Muscle of leg (tissue), 16 donors: ENCODE measurements at places on chromosomes 7 and 10. TPM values are rescaled to one million over a fixed set of nuclear protein-coding genes. Genes with fewer than 3 reads are reported as not detected.

DNA sequence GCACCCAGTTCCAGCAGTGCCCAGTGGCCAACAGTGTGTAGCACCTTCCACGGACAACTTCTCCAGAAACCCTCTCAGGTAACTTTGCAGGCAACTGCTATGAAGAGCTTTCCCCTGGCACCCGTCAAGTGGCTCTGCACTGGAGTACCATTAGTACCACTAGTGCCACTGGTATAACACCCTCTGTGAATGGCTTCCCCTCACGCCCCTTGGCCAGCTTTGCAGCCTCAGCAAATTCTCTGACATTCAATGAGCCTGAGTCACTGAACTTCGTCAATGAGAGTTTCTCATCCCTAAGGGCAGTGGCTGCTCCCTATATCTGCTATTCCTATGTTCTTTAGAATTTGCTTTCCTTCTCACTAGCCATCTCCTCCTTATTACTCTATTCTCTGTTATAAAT is 7.6 kb upstream of the HERPUD2 start:
- no peak for DNase-seq

C10orf95 gene
- total RNA-seq = not detected

IL6 gene
- total RNA-seq = 0.44 TPM

- DNase-seq = no peak
Observed at GRCh38 chr10:130044067-130045061, 66.3 kb downstream of the C10orf143 start.

TNS3 gene
- 28.5 TPM for total RNA-seq

METTL27 gene
- total RNA-seq = 1.7 TPM

EPHA1 gene
- not detected for total RNA-seq

DNA sequence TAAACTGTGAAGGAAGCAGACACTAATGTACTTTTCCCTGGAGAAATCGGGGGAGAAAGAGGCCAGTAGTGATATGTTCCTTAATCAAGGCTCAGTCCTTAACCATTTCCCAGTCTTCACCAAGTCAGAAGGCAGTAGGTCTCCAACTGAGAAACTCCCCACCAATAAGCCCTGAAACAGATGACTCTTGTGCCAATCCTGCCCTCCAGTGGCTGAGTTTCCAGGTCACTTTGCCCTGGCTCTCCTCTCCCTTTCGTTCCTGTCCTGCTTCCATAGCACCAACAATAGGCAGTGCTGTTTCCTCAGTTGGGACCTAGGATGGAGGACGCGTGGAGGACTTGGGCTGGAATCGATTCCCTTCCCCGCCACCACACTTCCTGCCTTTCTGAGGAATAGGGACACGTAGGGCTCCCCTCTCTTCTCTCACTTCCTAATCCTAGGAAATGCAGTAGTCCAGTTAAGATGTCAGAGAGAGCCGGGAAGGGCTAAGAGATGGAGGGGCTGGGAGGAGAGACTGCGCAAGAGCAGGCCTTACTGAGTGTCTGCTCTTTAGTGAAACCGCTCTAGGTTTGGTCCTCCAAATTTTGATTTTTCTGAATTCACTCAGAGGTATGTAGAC is 23.4 kb downstream of the ATOH7 start:
- DNase-seq = peak; percentile 31

DNA sequence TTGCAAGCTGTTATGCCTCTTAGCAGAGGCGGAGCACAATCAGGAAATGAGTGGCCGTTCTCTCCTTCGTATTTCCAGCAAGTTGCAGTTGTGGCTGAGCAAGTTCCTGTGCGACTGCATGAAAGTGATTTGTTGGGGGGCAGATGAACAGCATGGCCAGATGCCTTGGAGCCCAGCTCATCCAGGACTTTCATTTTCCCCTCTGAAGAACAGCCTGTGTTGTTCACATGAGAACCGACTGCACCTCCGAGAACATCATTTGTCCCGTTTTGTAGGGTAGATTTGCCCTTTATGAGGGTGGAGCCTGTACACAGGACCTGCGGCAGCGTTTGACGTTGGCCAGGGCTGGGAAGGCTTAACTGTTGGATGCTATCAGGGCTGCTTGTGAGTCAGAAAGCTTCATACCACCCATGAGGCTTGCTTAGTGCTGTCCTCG is 4.4 kb downstream of the BAG3 start:
- DNase-seq = peak; percentile 71

DNA sequence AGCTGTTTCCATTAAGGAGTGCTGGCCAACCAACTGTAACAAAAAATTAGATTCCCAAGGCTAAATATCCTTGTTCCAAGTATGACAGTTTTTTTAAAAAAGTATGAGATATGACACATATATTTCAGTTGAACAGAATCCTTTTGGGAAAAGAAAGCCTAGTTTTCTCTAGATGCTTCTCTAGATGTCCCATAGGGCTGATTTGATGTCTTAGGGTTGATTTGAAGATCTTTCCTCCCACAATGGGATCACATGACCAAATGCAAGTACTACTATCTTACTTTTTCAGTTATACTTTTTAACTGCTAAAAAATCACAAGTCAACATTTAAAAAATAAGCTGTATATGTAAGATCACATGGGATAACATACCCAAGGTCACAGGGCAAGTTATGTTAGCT is 3.7 kb downstream of the NAMPT start:
- no peak for DNase-seq

DNA sequence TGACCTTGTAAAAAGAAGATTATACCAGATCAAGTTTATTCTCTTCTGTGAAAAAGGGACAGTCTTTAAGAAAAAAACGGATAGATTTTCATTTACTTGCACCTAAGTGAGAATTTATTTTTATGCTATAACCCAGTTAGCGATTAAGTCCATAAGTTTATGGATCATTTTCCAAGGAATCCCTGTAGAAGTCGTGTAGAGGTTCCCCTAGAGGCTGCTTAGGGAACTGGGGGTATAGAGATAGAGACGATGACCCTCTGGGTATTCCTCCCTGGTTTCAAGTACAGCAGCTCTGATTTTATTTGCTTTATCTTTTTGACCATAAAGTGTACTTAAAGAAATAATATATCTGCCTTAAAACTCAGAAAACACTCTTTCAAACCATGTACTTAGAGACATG is 648.4 kb upstream of the LRRTM3 start:
- no peak for DNase-seq

GRCh38 chr10:84333864-84334451 is 5.6 kb downstream of the CCSER2 start:
- DNase-seq = peak; percentile 27

- DNase-seq = no peak
Observed at GRCh38 chr10:129049501-129049900, 417.5 kb upstream of the MGMT start.

C10orf143 gene
- 1.1 TPM for total RNA-seq

DEPP1 gene
- total RNA-seq = 36.0 TPM

GRCh38 chr7:136883046-136883445 is 14.6 kb downstream of the CHRM2 start:
- DNase-seq = no peak

GRCh38 chr10:72466018-72466417 is 111.3 kb upstream of the DNAJB12 start:
- no peak for DNase-seq

DNA sequence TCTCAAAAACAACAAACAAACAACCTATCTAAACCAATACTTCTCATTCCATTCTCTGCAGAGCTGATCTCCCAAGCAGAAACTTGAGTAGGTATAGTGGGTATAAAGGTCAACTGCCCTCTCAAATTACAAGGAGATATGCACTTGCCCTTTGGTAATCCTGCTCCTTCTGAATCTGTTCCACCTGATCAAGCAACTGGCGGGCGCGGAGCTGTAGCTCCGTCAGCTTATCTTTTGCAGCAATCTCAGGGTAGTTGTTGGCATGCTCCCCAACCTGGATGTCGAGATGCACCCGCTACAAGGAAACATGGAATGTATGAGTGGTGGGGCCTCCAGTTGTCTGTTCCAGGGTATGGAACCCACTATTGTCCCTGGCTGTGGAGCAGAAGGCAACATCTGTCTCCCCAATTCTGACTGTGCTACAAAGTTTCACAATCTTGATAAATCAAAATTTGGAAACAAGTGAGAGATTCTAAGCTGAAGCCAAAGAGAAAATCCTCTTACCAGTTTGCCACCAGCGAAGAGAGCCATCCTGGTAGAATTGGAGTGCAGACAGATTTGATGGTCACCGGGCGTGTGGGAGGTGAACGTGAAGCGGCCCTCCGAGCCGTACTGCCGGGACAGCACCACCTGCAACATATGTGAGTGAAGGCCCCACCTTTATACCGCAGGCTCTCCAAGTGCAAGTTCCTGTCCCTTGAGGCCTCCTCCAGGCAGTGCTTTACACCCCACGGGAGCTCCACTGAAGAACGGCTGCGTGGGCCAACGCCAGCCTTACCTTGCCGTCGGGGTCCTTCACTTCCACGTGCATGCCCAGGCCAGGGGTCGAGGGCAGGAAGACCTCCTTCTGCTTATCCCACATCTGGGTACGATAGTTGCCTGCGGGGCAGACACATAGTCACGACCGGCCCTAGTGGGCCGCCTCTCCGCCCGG is 819 bp downstream of the TMED4 start:
- peak; percentile 38 for DNase-seq

- peak; percentile 67 for DNase-seq
Observed at GRCh38 chr10:51010977-51011376, 63.3 kb upstream of the PRKG1 start.

- DNase-seq = no peak
Observed at GRCh38 chr7:43328785-43329380, 216.4 kb downstream of the HECW1 start.

- DNase-seq = no peak
Observed at GRCh38 chr7:68014031-68014736, 1017.6 kb downstream of the TYW1 start.

DNA sequence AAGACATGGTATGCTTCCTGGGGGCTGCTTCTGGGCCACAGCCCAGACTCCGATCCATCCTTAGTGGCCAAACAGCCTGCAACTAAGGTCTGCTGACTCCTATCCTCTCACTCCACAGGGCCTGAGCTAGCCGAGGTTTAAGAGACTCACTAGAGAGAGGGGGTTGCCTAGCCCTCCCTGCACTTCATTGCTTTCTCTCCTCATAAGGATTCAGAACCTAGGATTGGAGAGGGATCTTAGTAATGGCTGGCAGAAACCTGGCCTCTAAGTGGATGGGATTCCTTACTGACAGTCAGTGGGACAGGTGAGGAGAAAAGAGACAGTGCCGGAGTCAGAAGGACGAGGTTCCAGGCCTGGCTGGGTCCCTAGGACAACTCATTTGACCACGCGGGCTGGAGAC is 8.2 kb upstream of the DDIT4 start:
- no peak for DNase-seq

CRTAC1 gene
- 0.27 TPM for total RNA-seq

GRCh38 chr7:29418056-29418455 is 145.6 kb upstream of the PRR15 start:
- DNase-seq = no peak

DNA sequence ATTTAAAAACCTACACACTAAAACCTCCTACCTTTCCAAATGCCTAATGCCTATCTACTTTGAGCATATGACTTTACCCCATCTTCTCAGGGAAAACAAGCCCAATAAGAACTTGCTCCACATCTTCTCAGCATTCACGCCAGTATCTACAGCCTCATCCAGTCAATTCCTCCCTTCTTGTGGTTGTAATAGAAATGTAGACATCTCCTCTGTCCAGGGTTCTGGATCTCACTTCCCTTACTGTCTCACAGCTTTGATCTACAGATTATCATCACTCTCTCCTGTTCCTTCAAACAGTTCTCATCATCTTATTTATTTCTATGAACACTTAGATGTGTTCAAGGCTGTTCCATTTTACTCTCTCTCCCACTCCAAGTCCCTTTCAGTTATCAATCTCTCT is 70.4 kb upstream of the NOBOX start:
- DNase-seq = no peak
